ENCODE measurements at places on chromosomes 16 and 17.

DNA sequence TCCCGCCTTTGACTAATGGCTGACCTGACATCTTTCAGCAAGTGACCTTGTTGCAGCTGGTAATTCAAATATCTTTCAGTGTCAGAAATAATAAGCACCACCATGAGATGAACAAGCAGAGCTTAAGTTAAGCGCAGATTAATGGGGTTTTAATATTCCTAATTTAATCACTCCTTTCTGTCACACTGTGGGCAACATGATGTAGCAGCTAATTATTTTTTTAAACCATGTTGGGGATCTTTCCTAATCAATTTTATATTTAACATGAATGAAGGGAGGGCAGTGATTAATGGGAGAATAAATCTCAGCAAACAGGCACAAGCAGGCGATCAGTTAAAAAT is 353.6 kb upstream of the TNRC6C start:
- no peak for DNase-seq

DNA sequence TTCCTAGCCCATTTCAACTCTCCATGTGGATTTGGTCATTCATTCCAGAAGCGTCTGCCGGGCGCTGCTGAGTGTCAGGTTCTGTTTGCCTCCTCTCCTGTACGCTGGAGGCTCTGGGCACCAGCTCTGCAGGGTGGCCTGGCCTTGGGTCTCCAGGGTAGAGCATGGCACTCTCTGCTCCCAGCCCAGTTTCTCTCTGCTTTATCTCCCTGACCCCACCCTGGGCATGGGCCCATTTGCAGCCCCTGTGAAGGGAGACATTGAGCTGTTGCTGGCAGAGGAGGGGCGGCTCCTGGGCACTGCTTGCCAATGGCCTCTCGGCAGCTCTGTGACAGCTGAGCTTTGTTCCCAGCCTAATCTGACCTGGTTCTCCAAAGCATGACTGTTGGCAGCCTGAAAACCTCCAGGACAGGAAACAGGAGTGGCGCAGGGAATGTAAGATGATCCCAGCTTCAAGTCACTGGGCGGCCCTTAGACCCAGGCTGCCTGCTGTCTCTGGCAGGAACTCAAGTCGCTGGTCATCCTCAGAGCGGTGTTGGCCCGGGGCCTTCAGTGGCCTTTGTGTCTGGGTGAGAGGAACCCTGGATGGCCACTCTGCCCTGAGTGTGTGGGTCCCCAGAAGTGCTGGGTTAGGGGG is 146.8 kb downstream of the SEC14L1 start:
- DNase-seq = no peak

GRCh38 chr17:78230252-78230962 is 1.0 kb upstream of the TMEM235 start:
- no peak for DNase-seq

DNA sequence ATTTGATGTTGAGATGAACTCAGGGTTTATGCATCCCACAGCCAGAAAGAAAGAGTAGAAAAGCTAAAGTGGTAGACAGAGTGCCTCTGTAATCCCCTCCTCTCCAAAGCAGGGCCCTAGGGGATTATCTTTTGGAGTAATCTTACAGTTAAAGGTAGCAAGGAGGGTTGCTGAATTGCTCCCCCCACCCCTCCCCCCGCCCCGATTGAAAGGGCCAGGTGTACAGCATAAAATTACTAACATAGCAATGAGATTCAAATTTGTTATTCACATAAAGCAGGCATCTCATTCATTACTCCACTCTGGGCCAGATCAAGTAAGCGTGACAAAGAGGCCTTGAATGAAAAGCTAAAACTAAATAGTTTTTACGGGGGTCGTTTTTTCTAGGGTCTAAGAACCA is 72.7 kb downstream of the STH start:
- DNase-seq = no peak

All from HS-27A (cell line).